ENCODE measurements at places on chromosomes 13 and 19. TPM values are rescaled to one million over a fixed set of nuclear protein-coding genes. Genes with fewer than 3 reads are reported as not detected.

DNA sequence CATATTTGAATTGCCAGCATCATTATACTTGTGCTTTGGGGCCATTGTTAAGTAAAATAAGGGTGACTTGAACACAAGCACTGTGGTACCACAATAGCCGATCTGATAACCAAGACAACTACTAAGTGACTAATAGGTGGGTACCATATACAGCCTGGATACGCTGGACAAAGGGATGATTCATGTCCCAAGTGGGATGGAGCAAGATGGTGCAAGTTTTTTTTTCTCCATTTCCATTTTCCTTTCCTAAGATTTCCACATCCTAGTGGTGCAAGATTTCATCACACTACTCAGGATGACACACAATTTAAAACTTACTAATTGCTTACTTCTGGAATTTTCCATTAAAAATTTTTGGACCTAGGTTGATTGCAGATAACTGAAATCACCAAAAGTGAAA is 15.1 kb downstream of the BRCA2 start:
- no peak for DNase-seq

DNA sequence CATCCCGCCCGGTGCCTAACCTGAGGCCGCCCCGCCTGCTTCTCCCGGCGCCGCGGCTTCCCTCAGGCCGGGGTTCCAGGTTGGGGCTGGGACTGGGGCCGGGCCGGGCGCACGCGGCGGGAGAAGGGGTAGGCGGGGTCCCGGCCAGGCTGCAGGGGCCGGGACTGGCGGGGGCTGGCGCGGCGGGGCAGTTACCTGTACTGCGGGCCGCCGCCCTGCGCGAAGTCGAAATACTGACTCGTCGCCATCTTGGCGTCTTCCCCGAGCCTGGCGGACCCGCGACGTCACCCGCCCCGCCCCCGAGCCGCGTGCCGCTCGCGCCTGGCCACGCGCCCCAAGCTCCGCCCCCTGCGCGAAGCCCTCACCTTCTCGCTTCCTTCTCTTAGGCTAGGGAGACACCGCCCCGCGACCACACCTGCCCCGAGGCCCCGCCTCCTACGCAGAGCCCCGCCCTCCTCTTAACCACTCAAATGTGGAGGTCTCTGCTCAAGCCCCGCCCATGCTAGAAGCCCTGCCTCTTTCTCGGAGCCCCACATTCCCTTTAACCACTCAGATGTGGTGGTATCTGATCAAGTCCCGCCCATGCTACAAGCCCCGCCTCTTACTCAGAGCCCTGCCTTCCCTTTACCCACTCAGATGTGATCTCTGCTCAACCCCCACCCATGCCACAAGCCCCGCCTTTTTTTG is at the start of gene ZFR2:
Gene ZFR2 (minus strand): TSS at position 269 of the 687 bp plus-strand sequence. CDS start 21 bp downstream, at position 248.
- DNase-seq, result no peak

- DNase-seq, result no peak
Observed at GRCh38 chr19:18843960-18844359, 12.2 kb downstream of the UPF1 start.

GRCh38 chr13:68982961-68983619 is 1124.5 kb upstream of the ATXN8OS start:
- no peak for DNase-seq

- DNase-seq, result no peak
Observed at GRCh38 chr19:9819596-9819909, 674 bp upstream of the FBXL12 start.

The RASGRP4 gene
- total RNA-seq, result 1.4 TPM

The ZNF284 gene
- total RNA-seq, result 2.1 TPM

- peak; percentile 41 for DNase-seq
Observed at GRCh38 chr13:111252446-111253364, 67.7 kb upstream of the TEX29 start.

DNA sequence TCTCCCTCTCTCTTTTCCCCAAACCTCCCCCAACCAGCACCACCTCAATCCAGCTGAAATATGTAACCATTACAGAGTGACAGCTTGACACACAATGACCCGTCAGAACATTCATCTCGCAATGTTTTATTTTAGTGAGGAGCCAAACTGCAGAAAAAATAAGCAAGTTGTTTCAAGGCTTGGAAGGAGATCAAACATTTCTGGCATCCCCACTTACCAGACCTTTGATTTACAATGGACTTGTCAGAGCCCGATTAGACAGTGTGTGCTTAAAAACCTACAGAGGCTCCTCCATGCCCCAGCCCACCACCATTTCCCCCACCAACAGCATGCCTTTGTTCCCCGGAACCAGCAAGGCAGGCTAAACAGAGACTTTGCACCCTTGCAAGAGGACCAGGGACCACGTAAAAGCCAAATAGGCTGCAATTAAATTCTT is 382.8 kb upstream of the ZNF507 start:
- DNase-seq, result no peak

DNA sequence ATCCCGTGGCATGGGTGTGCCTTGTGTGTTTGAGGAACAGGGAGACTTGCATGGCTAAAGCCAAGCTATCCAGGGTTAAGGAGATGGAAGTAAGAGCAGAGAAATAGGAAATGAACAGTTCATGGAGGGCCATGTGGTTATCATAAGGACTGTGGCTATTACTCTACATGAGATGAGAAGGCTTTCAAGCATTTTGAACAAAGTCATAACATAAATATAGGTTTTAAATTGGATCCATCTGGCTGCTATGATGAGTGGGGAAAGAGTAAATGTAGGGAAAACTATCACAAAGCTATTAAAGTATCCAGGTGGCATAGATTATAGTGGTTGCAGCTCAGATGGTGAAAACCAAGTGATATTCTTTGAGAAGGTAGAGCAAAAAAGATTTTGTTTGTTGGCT is 184.1 kb downstream of the PCDH17 start:
- DNase-seq, result no peak

Data from heart left ventricle (tissue), 16 donors.